NCI-H2029 treated with DMSO at 0.1 percent for 48 hours (cell line): ENCODE measurements at places on chromosomes 11 and 22.

DNA sequence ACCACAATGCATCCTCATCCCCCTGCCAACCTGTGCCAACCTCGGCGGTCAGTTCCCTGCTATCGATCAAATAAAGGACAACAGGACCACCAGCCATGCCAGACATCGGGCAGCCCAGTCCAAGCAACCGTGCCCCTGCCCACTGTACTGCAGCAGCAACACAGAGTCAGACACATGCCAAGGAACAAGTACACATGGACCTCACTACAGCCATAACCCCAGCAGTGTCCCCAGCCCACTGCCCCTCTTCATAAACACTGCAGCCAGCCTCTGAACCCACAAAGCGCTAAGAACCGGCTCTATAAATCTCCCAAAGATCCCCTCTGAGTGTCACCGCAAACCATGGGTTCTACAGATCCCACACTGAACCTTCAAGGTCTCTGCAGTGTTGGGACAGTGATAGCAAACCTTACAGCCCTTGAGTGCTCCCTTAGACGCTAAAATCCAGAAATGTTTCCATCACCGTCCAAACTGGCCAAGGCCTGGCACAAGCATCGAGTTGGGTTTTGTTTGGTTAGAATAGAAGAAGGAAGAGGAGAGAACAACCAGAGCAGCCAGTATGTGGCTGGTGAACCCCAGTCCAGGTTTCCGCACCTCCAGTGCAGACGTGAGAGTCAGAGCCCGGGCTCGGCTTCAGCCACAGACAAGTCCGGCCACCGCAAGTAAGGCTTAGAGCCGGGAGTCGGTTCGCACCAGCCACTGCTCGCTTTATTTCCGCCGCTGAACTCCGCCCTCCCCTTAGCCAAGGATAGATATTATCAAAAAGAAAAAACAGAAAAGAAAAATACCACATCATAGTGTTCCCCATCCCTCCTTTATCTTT is 7.9 kb downstream of the PAX6 start:
- DNase-seq: no peak

- DNase-seq: no peak
These were observed 429 bp upstream of the SNX15 start for GRCh38 chr11:65026810-65027209.

DNA sequence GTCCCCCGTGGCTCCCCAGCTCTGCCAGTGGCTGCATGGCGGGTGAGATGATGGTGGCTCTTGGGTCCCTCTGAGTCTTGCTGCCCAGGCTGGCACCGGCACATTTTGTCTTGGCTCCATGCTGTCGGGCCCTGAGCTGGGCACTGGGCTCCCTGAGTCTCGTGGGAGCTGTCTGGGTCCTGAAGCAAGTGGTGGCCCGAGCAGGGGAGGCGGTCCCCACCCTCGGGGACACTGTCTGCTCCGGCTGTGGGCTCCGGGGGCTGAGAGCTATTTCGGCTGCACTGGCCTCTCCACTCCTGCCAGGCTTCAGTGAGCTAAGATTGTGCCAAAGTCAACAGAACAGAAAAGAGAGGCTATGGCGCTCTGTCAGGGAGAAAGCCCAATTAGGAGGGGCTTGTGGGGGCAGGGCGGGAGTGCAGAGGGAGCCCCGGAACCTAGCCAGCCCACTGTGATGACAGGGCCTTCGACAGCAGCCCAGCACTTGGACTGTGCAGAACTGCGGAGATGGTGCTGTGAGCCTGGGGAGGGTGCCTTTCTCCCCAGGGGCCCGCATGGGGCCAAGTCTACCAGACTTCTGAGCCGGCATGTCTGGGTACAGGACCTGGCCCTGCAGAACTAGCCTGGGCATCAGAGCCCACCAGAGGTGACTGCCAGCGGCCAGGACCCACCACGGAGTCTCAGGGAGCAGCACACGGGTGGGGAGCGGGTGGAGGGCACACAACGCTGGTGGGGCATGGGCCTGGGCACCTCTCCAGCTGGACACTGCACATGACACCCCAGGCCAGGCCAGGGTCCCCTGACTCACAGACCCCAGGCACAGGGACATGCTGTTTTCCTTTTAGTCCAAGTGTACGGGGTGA is 38.0 kb downstream of the RTN4R start:
- peak; percentile 3 for DNase-seq

GRCh38 chr22:49396817-49397216 is 430.9 kb downstream of the BRD1 start:
- no peak for DNase-seq

DNA sequence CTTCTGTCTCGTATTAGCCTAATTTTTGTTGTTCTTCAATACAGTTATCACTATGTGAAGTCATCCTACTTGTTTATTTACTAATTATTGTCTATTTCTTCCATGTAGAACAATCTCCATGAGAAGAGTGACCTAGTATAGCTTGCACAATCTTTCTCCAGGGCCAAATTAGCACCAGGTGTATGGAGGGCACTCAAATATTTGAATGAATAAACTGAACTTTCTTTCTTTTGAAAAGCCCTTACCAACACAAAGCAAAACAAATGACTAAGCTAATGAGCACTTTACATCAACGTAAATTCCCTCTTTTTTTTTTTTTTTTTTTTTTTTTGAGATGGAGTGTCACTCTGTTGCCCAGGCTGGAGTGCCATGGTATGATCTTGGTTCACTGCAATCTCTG is 34.2 kb downstream of the ABTB2 start:
- no peak for DNase-seq

GRCh38 chr11:84188521-84188920 is 902.4 kb upstream of the CCDC90B start:
- DNase-seq: no peak

DNA sequence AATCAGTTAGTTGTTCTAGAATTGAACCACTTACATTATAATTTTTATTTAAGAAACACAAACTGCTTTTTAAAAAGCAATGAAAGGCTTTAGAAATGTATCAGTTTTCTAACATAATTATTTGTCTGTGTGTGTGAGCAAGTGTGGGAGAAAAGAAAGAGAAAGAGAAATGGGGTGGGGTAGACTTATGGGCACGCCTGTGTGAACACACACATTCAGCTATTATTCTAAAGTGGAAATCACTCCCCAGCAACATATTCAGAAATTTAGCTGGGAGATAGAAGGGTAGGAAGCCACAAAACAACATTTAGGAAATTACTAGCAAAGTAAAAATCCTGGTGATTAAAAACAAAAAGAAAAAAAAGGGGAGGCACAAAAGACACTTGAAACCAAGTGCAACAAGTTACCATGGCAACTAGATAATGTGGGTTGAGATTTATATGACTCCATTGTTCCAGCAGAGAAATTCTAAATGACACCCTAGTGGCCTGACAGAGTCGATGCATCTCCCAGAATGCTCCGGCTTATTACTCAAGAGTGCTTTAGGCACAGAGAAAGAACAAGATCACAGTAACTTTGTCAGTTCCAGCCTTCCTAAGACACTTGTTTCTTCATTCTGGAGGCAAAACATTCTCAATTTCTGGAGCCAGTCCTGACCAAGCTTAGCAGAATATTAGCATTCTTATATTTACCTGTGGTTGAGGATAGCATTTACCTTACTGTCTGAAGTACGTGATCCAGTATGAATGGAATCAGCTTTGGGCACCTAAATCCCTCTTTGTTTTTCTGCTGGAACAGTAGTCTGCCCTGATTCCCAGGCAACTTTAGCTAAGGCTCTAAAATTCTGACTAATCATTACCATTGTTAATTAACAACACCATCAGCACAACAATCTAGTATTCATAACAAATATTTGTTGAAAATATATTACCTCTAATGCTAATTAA is 444.4 kb downstream of the DLG2 start:
- peak; percentile 5 for DNase-seq

GRCh38 chr11:69050592-69051380 is 2.1 kb downstream of the TPCN2 start:
- DNase-seq: no peak

- DNase-seq: no peak
These were observed 29.8 kb downstream of the MTMR3 start for GRCh38 chr22:29912605-29913398.

- no peak for DNase-seq
These were observed 18.4 kb downstream of the LRP5 start for GRCh38 chr11:68330700-68331337.

DNA sequence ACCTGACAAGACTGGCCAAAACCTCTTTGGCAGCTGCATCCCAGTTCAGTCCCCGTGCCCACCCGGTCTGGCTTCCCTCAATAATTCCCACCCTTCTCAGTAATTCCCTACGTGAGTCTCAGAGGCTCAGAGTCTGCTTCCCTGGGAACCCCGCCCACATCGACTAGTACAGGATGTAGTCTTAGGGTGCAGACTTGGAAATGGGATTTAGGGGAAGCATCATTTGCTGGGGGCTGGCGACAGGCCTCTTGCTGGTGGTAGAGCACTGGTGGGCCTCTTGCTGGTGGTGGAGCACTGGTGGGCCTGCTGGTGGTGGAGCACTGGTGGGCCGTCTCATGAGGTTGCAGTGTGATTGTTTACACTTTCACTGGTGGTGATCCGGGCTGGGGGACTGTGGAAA is 199.5 kb upstream of the B3GAT1 start:
- no peak for DNase-seq

DNA sequence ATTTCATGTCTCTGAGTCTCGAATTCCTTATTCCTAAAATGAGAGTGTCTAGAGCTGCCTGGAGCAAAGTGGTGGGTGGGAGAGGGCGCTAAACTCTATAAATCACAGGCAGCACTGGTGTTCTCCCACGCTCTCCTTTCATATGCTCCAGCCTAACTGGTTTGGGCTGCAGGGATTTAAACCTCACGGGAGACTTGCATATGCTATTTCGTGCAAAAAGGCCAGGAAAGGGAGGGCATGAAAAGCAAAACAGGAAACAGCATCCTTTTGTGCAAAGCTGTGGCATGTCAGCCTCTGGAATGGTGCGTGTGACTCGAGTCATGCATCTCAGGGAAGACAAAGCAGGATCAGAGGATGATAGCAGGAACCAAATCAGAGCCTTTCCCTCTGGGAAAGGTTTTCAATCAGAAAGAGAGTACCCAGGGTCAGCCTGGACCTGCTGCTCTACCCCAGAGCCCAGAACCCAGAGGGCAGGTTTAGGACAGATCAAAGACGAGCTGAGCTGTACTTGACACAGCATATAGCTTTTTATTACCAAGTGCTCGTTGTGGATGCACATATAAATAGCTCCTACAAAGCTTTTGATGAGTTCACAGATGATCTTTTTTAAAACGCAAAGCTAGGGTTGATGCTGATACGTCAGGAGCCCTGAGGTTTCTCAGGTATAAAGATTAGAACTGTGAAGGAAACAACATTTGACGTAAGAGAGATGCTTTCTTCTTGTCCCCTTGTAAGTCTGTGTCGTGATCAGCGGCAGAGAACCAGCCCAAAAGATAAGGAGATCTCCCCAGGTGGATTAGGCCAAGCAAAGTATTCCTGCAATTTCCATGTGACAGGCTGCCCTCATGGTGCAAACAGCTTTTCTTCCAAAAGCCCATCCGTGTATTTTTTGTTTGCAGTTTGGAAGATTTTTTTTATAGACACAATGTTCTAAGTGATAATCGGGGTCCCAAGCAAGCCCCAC is 46.2 kb upstream of the YWHAH start:
- no peak for DNase-seq

- DNase-seq: no peak
These were observed 130.7 kb downstream of the MN1 start for GRCh38 chr22:27670701-27671412.

GRCh38 chr22:27930331-27931060 is 11.4 kb upstream of the PITPNB start:
- no peak for DNase-seq

DNA sequence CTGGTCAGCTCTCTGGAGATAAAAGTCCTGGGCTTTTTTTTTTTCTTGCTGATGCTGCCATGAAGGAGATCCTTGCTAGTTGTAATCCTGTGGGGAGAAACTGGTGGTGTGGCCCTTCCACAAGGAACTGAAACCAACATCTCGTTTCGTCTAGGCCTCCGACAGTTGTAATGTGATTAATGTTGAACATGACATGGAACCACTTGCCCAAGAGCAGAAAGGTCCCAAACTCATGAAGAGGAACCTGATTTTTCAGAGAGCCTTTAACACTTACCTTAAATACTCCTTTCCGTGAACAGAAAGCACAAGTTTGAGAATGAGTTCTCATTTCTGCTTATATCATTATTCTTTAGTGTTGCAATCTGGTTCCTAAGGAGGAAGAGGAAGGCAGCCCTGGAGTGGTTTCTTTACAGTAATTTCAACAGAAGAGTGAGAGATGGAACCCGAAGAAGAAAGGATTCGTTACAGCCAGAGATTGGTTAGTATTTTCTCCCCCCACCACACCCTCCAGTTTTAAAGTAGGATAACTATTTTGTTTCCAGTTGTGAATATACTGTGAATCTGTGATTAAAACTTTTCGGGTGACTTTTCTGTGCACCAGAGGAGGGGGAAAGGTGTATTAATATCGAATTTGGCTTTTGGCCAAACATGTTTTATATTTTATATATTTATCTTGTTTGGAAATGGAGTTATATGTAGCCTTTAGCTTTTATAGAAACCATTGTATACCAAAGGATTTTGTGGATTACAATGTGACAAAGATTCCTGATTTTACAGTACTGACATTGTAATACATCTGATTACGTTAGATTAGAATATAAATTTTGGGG is 2.0 kb downstream of the KDM2A start:
- peak; percentile 7 for DNase-seq

DNA sequence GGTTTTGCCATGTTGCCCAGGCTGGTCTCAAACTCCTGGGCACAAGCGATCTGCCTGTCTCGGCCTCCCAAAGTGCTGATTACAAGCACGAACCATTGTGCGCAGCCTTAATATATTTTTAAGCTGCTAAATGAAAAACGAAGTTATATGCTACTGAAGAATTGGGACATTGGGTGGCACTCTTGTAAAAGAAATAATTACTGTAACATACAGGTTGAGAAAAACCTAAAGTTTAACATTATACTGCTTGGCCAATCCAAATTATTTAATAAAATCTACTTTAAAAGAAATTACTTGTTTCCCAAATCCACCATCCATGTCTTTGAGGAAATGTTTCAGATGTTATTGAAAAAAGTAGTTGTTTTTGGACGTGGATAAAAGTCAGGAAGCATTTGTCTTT is 37.9 kb upstream of the ARHGAP32 start:
- no peak for DNase-seq

GRCh38 chr11:119666463-119667131 is 62.4 kb downstream of the NECTIN1 start:
- peak; percentile 7 for DNase-seq

DNA sequence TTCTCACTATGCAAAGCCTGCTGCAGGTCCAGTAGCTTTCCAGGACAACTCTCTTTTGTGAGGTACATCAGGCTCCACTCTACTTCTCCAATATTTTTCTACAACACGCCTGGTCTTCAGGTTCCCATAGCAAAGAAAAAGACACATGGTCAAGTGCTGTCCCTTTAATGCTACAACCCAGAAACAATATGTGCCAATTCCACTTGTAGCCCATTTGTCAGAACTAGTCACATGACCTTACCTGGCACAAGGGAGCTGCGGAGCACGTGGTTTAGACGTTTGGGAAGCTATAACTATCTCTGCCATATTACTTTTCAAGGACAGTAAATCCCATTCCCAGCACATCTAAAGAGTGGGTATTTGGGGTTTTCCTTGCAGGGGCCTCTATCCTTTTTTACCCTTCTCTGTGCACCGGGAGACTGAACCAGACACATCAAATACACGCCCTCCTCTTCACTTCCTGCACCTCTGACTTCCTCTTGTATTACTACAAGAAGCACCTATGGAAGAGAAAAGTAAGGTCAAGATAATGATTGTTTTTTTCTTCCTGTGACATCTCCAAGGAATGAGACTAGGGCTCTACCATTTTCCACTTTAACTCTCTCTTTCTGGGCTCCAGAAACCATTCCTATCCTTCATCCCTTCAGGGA is 237.6 kb downstream of the ETS1 start:
- no peak for DNase-seq

GRCh38 chr11:44627911-44628729 is 62.7 kb downstream of the CD82 start:
- peak; percentile 67 for DNase-seq

GRCh38 chr22:46116491-46116958 is 33.8 kb upstream of the PPARA start:
- DNase-seq: no peak
